ENCODE measurements at places on chromosomes 7 and 10. TPM values are rescaled to one million over a fixed set of nuclear protein-coding genes. Genes with fewer than 3 reads are reported as not detected.

The METTL2B gene
- 9.9 TPM for polyA plus RNA-seq

The KAZALD1 gene
- polyA plus RNA-seq, result not detected

The STOX1 gene
- polyA plus RNA-seq, result 9.3 TPM

The COX19 gene
- 10.5 TPM for polyA plus RNA-seq

The PFKP gene
- 12.5 TPM for polyA plus RNA-seq

The KCNMA1 gene
- 500 TPM for polyA plus RNA-seq
